Femur (tissue), 1 donor: ENCODE measurements at places on chromosomes 5 and 9.

GRCh38 chr9:135504262-135505243 is 4.1 kb downstream of the MRPS2 start:
- DNase-seq, result peak; percentile 56

- DNase-seq, result no peak
These were observed 24.7 kb upstream of the ASPN start for GRCh38 chr9:92507005-92507404.

DNA sequence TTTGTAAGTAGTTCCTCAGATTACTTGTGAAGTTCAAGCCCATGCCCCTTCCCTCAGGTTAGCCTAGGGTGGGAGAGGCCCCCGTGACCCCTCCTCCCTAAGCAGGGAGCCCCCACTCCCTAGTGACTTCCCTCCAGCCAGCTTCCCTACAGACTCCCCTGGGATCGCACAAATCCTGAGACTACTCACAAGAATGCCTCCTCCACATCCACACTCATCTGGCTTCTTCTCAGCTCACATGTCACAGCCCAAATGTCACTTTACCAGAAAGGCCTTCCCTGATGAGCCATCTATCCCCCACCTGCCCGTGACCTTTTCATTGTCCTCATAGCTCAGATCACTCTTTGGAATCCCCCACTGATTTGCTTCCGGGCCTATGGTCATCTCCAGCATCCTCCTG is 96.7 kb upstream of the ARAP3 start:
- DNase-seq, result no peak

- no peak for DNase-seq
These were observed 151.1 kb upstream of the CDKN2B start for GRCh38 chr9:22160221-22160620.

- no peak for DNase-seq
These were observed 526.3 kb downstream of the AGTPBP1 start for GRCh38 chr9:85215416-85215815.

- DNase-seq, result no peak
These were observed 22.0 kb downstream of the RXFP3 start for GRCh38 chr5:33958176-33958575.

DNA sequence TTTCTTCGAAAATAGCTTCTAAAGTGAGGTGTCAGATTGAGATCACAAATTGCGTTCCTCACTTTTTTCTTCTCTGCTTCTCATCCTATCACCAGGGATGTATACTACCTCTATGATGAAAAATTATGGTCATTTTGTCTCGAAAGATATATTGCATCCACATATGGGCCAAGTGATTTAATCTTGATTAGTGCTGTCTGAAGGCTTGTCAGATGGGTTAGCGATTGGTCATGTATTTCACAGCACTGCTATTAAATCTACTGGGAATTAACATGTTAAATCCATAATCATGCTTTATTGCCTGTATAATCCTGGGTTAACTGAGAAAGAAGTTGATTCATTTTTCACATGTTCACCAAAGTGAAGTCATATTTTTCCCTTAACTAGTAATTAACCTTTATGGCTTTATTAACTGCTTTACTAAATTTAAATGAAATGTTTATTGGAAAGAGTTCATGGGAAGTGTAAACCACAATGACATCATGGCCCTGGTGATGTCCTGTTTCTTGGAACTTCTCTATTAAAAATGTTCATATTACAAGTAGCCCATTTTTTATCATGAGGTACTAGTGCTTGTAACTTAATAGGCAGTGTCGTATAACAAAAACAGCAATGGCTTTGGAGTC is 193.3 kb downstream of the SMC2 start:
- DNase-seq, result no peak

DNA sequence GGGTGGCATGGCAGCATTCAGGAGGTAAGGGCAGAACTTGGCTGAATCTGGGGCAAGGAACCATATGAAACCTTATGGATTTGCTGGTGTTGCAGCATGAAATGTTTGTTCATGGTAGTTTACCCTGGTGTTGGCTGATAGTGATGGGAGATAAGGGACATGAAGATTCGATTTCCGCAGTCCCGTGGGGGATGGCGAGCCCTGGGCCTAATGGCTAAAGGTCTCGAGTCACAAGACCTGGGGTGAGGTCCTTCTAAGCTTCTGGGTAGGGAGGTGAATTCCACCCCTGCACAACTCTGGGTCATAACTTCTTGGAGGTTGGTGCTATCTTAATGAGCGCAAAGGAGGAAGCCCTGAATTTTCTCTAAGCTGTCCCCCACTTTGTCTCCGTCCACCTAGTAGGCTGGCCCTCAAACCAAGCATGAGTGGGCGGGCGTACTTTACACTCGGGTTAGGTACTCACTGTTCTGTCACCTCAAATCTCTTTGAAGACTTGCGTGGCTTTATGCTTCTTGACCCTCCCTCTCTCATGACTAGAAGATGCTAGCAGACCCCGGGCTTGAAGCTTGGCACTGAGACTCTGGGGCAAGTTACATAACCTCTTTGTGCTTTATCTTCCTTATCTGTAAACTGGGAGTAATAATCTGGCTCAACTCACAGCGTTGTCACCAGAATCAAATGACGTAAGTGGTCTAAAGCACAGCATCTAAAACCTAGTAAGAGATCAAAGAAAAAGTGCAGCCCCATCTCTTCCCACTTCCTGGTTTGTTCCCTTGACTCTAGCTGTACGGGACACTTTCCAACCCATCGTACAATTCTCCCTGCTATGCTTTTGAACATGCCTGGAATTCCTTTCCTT is 72.5 kb downstream of the BASP1 start:
- no peak for DNase-seq

DNA sequence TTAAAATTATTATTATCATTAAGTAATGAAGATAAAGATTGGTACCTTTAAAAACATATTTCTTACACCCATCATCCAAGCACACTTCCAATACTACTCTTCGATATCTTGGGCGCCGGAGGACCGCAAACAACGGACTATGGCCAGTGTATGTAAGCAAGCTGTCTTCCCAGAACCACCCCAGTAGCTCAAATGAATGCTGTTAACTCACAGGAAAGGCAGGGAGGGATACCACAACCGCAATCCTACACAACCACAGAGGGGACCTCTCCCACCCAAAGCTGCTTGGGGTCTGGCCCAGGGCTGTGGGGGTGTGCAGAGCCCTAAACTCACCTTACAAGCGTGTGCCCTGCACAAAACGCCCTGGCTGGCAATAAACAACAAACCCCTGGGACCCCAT is 20.6 kb downstream of the GOLM1 start:
- no peak for DNase-seq

- no peak for DNase-seq
These were observed 147.2 kb downstream of the PCSK1 start for GRCh38 chr5:96285823-96286222.

- DNase-seq, result no peak
These were observed 12.8 kb downstream of the CCNI2 start for GRCh38 chr5:132760049-132760420.

DNA sequence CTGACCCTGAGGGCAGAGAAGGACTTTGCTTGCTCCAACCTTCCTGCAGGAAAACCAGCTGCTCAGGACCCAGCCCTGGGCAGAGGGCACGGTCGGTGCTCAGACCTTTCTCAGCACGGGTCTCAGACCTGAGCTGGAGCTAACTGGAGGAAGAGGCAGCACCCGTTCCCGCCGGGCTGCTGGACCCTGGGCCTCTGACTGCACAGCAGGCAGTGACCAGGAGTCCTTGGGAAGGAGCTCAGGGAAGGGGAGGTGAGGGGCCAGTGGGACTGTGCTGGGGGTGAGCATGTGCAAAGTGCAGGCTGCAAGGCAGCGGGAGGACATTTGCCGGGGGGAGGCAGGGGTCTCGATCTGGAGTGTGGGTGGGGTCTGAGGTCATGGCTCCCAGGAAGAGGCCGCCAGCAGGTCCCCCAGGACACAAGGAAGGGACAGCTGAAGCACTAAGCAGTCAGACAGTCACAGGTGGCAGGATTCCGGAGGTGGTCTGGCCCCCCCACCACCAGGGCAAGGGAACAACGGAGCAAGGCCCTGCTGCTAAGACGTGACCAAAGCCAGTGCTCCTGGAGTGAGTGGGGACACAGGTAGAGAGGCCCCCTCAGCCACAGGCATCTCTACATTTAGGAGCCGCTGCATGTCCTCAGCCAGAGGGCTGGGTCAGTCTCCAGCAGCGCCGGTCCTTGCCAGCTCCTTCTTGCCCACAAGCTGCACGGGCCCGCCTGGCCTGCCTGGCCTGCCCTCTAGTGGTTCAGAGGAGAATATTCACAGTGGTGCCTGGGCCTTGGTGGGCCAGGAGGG is 4.8 kb upstream of the DPM2 start:
- DNase-seq, result peak; percentile 77

DNA sequence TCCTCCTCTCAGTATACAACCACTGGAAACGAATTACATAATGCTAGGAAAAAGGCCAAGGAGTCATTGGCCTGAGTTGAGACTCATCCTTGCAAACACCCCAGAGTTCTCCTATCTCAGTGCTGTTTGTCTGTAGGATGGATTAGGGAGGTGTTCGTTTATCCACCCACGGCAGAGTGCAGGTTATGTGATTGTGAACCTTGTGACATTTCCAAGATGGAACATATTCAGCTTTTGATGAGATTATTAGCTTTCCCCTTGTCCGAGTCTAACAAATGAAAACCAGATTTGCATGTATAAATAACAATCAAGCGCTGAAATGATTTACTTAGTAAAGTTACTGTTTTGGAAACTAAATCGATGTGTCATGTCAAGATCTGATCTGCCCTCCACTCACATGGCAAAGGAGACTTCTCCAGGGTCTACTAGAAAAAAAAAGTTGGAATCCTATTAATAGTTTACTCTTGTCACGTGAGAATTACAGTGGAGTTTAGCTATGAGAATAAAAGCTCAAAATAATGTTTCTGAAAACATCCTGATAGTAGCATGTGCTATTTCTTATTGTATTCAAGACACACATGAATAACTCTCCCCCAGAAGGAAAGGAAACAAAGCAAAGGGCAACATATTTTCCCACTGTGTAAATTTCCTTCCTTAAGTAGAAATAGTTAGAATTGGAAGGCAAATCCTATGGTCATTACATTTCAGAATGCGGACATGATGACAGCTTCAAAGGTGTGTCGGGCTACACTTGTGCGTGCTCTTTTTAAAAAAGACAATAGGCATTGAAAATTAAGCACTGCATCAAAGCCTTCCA is 600.4 kb downstream of the EBF1 start:
- DNase-seq, result peak; percentile 73
